Stimulated activated naive CD4-positive, alpha-beta T cell treated with Interleukin-2 at 50 U/mL for 16 hours (primary cell): ENCODE measurements at places on chromosomes 7 and 10.

DNA sequence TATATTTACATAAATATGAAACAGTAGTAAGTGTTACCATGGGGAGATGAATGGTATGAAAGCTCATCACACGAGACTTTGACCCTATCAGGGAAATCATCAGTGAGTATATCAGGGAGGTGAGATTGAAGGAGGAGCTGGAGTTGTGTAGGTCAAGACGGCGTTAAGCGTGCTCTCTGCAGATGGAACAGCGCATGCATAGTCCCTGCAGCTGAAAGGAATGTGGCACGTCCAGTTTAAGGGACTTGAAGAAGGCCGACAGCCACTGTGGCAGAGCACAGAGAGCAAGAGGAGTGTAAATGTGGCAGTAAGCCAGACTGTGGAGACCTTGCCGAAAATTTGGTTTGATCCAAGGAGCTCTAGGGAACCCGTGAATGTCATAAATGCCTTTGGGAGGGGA, 38.9 kb downstream of the POU6F2 start:
- DNase-seq: no peak

DNA sequence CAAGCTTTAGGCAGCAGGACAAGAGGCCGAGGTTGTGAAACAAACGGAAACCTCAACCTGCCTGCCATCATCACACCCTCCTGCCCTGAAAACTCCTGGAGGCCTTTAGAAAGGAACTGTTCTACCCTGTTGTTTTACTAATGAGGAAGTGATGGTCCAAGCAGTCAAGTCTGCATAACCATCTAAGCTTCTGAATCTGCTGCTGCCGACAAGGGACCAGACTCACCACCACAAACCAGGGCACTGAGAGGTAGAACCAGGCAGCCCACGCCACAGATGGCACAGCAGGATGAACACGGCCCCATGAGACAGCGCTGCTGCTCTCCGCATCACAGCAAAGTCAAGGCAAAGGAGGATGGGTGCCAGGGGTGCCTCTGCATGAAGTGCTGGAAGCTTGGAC, 209.4 kb downstream of the CELF2 start:
- DNase-seq: no peak

GRCh38 chr7:34762764-34763163, 104.7 kb downstream of the NPSR1 start:
- no peak for DNase-seq

DNA sequence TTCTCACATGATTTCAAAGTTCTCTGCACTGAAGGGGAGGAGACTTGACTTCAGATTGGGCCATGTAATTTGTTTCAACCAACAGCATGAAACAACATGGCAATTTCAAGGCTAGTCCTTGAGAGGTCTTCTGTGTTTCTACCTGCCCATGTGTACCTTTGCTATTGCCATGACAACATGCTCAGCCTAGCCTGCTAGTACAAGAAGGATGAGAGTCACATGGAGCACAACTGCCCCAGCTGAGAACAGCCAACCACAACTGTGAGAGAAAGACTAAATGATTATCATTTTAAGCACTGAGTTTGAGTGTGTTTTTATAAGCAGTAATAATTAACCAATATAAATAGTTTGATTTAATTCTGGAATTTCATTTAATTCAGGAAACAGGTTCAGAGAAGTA, 41.9 kb downstream of the ANKMY2 start:
- DNase-seq: no peak

- no peak for DNase-seq
Measured at GRCh38 chr10:119246862-119247549, 39.6 kb downstream of the GRK5 start.

- peak; percentile 17 for DNase-seq
Measured at GRCh38 chr7:77800158-77800557, 1.6 kb downstream of the PHTF2 start.

DNA sequence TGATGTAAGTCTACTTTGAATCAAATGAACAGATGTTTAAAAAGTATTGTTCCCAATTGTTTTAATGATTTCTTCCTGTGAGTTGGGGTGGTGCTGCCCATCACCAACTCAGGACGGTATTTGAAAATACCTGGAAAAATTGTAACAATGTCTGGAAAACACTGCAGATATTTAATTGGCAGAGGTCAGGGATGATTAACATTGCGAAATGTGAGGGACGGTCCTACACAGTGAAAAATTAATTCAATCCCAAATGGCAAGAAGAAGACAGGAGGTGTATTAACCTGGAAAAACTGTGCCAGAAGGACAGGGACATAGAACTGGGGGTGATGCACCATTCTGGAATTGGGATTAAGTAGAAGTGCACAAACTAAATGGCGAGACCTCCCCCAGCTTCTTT, 29.6 kb downstream of the ANKIB1 start:
- no peak for DNase-seq

DNA sequence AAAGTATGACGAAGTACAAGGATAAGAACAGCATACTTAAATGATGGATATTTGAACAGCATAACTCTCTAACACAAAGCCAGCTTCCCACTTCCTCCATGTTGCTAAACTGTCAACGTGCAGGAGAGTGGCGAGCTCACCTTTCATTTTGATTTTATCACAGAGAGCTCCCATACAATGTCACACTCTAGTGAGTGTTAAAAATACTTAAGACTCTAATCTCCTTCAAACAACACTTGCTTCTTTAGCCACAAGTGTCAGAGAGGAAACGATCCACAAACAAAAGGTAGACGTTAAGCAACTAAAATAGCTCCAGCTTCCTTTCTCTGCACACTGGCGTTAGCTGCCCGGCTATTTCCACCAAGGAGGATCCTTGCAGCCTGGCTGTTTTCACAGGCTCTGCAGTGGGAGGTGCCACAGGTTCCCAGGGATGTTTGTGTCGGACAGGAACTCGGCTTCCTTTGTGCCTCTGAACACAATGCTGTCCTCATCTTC, 194.6 kb downstream of the COBL start:
- DNase-seq: no peak

DNA sequence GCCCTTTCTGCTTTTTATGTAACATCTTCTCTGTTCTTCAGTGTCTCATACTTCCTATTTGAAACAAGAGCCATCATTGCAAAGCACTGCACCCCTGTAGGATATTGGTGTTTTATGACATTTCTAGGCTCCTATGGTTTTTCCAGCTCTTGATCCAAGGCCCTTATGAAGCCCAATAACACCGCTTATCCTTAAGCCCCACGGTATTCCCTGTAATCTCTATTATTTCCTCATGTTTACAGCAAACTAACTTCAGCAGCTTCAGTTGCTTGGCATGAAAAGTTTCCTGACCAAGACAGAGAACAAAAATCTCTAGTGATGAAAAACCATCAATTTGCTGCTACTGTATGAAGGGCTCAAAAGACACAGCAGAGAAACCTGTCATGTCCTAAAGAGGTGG, 34.1 kb upstream of the TES start:
- DNase-seq: no peak

DNA sequence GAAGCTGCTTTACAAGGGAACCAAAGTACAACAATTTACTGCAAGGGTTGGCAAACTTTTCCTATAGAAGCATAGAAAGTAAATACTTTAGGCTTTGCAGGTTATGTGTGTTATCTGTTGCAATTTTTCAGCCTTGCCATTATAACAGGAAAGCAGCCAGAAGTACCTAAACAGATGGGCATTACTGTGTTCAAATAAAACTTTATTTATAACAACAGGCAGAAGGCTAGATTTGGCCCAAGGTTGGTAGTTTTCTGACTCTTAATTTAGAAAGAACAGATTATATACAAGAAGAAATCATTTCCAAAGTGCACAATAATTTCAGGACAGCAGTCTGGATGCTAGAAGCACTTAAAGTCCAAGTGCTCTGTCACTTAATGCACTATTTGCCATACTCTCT, 307.1 kb downstream of the ANKRD7 start:
- no peak for DNase-seq

DNA sequence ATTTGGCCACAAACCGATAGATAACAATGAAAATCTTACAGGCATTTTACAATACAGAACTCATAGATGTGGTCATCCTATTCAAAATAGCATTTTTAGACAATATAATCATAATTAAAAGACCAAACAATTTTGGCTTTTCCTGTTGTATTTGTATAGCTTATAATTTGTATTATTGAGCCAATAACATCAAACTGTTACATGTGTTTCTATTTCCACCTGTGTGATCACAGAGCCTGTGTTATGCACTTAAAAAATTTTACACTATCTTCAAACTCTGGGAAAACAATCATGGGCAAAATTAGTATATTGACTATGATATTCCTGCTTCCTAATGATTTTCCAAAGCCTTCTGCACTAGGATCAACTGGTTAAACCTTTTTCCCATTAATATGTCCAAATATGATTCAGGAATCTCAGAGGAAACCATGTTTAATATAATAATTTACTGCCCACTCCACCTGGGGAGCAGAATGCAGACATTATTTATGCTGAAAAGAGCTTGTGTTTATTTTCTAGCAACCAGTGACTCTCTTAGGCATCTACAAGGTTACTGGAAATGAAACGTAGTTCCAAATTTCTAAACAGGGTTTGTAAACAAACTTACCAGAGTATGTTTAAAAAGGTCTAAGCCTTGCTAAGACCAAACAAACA, 1.7 kb downstream of the RHOBTB1 start:
- DNase-seq: no peak

- DNase-seq: no peak
Measured at GRCh38 chr7:13908667-13909397, 80.6 kb downstream of the ETV1 start.

- DNase-seq: no peak
Measured at GRCh38 chr7:36904802-36905201, 180.5 kb upstream of the AOAH start.

- no peak for DNase-seq
Measured at GRCh38 chr10:1395025-1395480, 338.9 kb downstream of the WDR37 start.

DNA sequence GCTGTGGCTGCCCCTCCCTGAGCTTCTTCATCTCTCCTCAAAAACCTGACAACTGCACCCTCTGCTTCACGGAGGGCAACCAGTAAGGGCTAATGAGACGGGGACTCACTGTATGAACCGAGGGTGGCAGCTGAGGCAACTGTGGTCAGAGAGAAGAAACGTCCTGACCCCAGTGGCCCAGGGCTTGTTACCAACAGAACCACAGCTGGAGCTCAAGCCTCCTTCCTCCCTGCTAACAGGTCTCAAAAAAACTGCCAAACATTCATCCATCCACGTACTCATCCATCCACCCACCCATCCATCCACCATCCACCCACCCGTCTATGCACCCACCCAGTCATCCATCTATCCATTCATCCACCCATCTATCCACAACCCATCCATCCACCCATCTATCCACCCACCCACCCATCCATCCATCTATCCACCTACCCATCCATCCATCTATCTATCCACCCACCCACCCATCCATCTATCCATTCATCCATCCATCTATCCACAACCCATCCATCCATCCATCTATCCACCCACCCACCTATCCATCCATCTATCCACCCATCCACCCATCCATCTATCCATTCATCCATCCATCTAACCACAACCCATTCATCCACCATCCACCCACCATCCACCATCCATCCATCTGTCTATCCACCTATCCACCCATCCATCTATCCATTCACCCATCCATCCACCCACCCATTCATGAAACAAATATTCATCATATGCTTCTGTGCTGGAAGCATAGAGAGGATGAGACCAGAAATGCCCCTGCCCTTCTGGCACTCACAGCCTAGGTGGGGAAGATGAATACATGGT, 111.7 kb downstream of the PDGFA start:
- no peak for DNase-seq

- no peak for DNase-seq
Measured at GRCh38 chr7:42886893-42887505, 24.9 kb downstream of the C7orf25 start.

- DNase-seq: no peak
Measured at GRCh38 chr10:12650538-12651298, 301.4 kb downstream of the CAMK1D start.

- no peak for DNase-seq
Measured at GRCh38 chr10:12782537-12782936, 219.0 kb downstream of the CCDC3 start.

GRCh38 chr10:71536332-71536731, 139.6 kb downstream of the CDH23 start:
- no peak for DNase-seq

- DNase-seq: no peak
Measured at GRCh38 chr10:124040451-124041188, 52.8 kb downstream of the CHST15 start.

DNA sequence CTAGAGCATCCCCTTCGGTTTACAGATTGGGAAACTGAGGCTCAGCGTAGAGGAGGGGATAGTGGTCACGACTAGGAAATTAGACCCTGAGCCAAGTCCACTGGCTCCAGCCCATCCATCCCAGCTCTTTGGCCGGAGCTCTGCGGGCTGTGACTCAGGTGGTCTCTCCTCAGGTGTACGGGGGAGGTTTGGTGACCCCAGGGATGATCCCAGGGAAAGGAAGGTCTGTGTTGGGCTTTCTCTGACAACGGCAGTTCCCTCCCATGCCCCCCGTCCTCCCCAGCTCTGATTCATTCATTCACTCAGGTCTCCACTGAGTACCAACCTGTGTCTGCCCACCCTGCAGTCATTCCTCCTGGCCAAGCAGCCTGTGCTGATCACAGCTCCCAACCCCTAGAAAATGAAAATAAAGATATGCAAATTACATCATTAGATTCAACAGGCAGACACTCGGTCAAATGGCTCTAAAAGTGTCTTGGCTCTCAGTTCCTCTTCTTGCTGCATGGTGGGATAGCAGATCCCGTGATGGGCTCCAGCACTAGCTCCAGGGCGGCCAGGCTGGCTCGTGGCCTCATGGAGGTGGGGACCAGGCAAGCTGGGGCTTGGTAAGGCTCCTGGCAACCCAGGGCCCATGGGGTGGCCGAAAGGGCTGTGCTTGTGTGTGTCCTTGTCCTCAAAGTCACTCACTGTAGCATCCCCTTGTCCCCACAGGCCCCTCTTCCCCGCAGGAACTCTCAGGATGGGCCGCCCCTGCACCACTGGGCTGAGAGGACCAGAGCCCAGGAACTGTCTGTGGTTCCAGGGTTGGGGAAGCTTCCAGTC, 37.8 kb downstream of the CLRN3 start:
- DNase-seq: no peak

DNA sequence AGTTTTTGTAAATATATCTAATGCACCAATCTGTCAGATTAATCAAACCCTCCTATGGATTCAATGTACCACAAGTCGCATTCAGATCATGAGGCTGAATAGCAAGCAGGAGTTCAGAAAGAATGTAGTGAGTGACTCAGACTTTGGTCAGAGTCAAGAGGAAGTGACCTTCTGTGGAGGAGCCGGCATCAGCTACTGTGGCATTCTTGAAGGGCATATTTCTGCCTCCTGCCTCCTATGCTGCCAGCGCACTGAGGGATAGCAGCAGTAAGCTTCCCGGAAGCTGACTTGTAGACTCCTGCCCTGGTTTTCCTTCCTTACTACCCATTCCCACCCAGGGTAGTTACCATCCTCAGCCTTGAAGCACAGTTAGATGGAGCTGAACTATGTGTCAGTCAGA, 867.5 kb downstream of the NRG3 start:
- no peak for DNase-seq

GRCh38 chr7:47330561-47331178, 251.2 kb downstream of the TNS3 start:
- DNase-seq: no peak

GRCh38 chr10:14584661-14585060, 190.0 kb downstream of the FAM107B start:
- no peak for DNase-seq

- peak; percentile 29 for DNase-seq
Measured at GRCh38 chr10:24383681-24384106, 174.8 kb downstream of the KIAA1217 start.
